ENCODE measurements at places on chromosomes 6 and 20.

DNA sequence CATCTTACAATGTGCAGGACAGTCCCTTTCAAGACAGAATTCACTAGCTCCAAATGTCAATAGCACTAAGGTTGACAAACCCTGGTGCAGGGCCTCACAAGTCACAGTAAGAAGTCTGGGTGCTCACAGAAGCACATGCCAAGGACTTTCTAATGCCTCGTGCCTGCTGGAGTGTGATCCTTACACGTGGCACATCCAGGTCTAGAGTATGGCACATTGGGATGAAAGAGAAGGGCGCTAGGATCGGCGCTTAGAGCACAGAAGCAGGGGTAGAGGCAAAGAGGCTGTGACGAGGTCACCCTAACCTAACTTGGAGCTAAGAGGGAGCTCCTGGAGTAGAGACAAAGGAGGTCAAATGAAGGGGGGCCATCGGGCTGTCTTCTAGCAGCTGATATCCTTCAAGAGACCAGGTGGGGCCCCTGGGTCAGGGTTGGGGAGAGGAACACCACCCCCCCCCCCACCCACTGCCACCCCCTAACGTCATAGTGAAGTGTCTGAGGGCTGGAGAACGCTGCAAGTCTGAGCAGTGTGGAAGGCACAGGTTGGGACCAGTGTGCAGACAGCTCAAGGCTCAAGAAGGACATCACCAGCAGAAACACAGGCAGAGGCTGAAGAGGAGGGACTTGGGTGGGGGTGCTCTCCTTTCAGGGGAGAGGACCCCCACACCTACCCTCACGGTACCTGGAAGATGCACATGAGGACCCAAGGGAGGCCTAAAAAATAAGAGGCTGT is 97.8 kb upstream of the MRPS10 start:
- no peak for DNase-seq

- no peak for DNase-seq
Observed at GRCh38 chr6:157461000-157461915, 80.3 kb downstream of the ZDHHC14 start.

DNA sequence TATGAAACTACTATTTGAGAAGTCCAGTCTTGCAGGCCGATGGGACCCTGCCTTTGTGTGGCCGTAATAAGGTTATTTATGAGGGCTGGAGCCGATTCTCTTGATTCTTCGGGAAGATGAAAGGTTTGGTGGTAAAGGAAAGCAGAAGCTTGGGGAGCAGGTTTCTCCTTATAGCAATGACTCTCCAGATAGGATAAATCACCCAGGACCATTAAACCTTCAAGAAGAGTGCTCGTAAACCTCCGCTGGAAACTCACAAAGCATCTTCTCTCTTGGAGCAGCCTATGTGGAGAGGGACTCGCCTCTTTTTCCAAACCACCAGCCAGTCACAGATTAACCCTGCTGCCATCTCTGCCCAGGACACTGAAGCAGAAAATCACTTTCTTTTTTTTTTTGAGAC is 69.6 kb upstream of the SALL4 start:
- no peak for DNase-seq

DNA sequence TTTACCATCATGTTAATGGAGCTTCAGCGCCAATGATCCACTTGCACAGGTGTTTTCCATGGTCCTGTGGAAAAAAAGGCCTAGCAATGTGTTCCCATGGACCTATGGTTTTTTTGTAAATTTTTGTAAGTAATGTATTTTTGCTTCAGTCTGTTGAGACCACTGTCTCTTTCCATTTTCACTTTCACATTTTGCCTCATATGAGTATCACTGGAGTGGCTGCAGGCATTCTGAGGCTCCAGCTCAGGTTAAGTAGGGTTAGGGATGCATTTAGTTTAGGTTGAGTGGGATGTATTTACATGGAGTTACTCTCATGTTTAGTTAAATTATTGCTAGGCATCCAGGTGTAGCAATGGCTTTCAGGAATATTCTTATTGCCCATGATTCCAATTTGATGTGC is 19.2 kb upstream of the LMBRD1 start:
- DNase-seq = no peak

- no peak for DNase-seq
Observed at GRCh38 chr6:114167583-114168576, 174.9 kb downstream of the HS3ST5 start.

DNA sequence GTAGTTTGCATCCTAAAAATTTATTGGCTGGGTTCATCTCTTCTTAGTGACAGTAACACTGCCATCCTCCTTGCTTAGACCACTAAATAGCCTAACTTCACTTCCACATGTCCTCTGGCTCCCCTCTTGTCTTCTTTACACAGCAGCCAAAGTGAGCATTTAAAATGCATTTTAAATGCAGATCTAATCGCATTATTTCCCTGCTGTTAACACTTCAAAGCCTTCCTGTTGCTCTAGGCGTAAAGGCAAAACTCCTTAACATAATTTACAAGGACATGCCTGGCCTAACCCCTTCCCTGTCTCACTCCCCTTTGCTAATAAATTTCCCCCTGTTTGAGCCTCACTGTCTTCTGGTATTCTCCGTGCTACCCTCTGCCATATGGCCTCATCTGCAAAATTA is 26.5 kb downstream of the NKAIN2 start:
- no peak for DNase-seq

- DNase-seq = no peak
Observed at GRCh38 chr6:166050559-166050958, 117.1 kb downstream of the TBXT start.

DNA sequence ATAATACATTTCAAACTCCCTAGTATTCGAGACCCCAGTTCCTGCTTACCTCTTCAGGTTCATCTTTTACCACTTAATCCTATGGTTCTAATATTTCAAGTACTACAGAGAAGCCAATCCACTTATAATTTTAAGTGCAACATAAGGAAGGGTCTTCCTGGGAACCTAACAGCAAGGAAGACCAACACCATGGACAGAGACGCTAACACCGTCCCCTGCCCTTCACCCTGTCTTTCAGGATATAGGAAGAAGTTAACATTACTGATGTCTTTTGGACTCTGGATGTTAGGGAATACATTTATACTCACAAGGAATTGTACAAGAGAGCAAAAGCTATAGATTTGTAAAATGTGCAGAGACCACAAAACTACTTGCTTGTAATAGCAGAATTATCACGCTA is 565.0 kb upstream of the CHD6 start:
- DNase-seq = no peak

DNA sequence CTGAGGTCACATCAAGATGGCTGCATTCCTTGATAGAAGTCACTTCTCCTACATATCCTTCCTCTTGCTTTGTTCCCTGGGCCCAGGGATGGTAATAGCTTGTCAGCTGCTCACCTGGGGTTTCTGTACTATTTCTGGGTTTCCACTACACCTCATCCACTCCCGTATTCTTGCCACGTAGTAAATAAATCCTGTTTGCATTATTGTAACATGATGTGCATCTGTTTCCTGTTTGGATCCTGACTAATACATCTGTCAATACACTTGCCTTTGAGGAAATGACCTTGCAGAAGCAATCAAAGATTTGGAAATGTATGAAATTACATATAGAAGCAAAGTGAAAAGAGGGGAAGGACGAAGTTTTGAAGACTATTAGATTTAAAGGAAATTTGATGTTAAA is 619.0 kb downstream of the PHF3 start:
- no peak for DNase-seq

DNA sequence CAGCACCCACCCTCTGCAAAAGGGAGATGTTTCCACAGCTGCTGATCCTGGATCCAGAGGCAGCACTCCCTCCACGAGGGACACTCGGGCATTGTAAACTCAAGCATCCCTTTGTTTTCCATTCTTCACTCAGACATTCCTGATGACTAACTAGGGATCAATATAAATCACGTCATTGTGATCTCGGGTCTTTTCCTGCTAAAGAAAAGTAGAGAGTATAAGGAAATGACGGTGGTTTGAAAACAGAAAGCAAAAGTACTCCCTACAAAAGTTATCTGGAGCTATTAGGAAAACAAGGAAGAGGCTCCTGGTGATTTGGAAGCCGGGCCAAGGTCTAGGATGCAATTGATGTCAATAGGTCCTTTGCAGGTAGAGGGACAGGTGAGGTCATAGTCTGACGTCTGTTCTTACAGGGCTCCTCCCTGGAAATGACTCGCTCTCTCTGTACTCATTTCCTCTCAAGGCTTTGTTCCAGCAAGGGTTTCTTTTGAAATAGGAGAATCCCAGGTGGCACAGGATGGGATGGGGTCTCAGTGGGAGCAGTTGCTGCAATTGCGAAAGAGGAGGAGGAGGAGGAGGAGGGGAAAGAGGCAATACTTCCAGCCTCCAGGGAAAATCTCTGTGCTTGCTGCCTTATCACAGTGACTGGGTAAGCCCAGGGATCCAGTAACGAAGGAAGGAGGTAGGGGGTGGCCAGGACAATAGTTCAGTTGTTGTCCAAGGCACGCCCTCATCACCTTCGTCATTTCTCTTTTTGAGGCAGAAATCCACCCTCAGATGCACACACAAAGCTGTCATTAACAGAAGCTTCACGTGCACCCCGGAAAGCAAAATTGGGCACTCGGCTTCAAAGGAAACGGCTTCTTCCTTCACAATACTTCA is 222.8 kb downstream of the LY86 start:
- no peak for DNase-seq

DNA sequence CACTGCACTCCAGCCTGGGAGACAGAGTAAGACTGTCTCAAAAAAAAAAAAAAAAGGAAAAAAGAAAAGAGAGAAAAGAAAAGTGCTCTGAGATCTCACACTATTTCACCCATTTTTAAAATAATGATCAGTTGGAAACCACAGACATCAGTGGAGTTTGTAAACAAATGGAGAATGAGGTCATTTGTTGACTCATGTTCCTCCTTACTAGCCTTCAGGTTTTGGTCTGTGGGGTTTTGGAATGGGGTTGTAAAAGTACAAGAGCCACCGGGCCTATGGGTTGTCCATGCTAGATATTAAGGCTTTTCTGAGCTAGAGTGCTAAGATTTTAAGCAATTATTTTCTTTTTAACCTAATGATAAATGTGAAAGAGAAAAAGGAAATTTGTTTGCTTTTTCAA is 104.4 kb upstream of the PRL start:
- no peak for DNase-seq

- no peak for DNase-seq
Observed at GRCh38 chr6:16690608-16691142, 70.6 kb downstream of the ATXN1 start.

DNA sequence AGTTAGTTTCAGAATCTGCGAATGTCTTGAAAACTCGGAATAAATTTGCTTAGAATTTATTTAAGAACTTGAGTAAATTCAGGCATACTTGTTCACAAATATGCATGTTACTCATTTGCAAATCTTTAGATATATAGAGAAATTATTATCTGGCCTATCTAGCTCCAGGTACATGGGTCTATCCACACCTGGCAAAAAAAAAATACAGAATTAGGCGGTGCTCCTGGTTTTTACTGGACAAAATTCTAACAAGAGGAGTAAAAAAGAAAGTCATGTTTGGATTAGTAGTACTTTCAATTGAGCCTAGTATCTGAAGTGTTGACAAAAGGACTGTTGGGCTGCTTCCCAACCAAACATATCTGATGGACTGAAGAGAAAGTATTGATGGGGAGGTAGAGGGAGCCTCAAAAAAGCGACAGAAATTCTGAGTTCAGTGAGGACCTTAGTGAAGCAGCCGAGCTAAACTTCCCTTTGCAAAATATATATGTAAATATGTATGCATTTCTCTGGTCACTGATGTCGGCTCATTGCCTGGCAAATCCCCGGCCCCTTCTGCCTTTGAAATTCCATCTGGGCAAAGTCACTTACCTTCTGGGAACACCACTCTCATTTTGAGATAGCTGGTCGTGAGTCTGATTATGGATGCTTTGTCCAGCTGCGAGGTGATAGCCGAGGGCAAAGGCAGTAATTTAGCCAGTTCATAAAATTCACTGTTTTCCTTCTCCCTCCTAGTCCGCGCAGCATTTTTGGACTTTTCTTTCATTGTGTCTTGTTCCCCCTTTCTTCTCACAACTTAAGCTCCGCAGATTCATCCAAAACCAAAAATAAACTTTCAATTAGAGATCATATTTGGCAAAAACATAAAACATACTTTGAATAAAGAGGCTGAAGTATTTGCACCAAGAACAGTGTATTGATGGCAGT is 1.8 kb downstream of the SIM1 start:
- no peak for DNase-seq
